Muscle of leg (tissue), 16 donors: ENCODE measurements at places on chromosomes 2 and 18. TPM values are rescaled to one million over a fixed set of nuclear protein-coding genes. Genes with fewer than 3 reads are reported as not detected.

ANKRD29 gene
- 4.0 TPM for total RNA-seq

TCF23 gene
- 0.35 TPM for total RNA-seq

CAPN14 gene
- 0.09 TPM for total RNA-seq

HOXD12 gene
- not detected for total RNA-seq

MAP3K19 gene
- total RNA-seq = not detected

ESPNL gene
- 2.9 TPM for total RNA-seq

ECEL1 gene
- total RNA-seq = 0.31 TPM

- no peaks in the 10 kb centered on the region for H3K36me3 ChIP-seq
- no peak overlapping the region for H3K27ac ChIP-seq
- H3K4me1 ChIP-seq = no peaks in the 10 kb centered on the region
- no peak overlapping the region for H3K4me3 ChIP-seq
- H3K27me3 ChIP-seq = no peaks in the 10 kb centered on the region
Observed at GRCh38 chr2:208608122-208608835, 201.7 kb downstream of the PTH2R start.

GRCh38 chr2:73050121-73050545 lies 21.4 kb downstream of the SFXN5 start:
- no peaks in the 10 kb centered on the region for H3K27me3 ChIP-seq
- H3K36me3 ChIP-seq = no peaks in the 10 kb centered on the region
- H3K27ac ChIP-seq = no peak overlapping the region
- H3K4me1 ChIP-seq = no peaks in the 10 kb centered on the region
- DNase-seq = no peak

- H3K4me3 ChIP-seq = no peak overlapping the region
- no peaks in the 10 kb centered on the region for H3K4me1 ChIP-seq
Observed at GRCh38 chr2:230907361-230908091, 17.5 kb downstream of the GPR55 start.

DNA sequence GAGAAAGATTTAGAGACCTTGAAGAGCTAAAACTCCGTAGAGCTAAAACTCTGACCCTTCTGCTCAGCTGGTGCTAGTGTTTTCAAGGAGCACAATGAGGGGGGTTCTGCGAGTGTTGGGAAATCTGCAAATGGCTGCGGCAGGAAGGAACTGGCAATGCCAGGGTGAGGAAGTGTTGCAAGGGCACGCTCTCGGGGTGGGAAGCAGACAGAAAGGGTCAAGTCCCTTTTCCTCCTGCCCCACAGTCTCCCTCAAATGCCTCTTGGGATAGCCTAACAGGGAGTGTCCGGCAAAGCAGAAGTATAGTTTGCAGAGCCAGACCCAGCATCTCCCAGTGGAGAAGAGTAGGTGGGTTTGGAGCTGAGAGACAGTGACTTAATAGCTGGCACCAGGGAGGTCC lies 60.5 kb downstream of the NCAPH start:
- peaks cover 3% of the 10 kb centered on the region for H3K27me3 ChIP-seq
- no peaks in the 10 kb centered on the region for H3K4me1 ChIP-seq

- no peak overlapping the region for H3K27ac ChIP-seq
- H3K27me3 ChIP-seq = no peaks in the 10 kb centered on the region
- H3K36me3 ChIP-seq = no peaks in the 10 kb centered on the region
- H3K4me1 ChIP-seq = no peaks in the 10 kb centered on the region
- no peak overlapping the region for H3K4me3 ChIP-seq
- no peak for DNase-seq
Observed at GRCh38 chr2:186559370-186559769, 30.5 kb upstream of the ITGAV start.

DNA sequence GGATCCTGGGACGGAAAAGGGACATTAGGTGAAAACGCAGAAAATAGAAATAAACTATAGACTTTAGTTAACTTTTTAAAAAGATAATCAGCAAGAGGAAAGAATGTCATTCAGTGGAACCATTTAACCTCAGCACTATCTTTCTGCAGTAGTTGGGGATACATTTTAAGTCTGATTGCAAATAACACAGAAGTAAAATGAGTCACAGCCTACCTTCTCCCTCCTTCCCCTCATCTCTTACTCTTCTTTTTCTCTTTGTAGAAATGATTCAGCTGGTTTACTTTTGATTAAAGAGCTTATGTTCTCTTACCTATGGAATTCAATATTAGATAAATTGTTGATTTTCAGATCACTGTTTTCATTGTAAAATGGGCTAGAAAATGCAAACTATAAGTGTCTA lies 171.2 kb downstream of the FAM210A start:
- H3K4me3 ChIP-seq = no peak overlapping the region
- H3K27ac ChIP-seq = no peak overlapping the region
- peaks cover 12% of the 10 kb centered on the region for H3K4me1 ChIP-seq
- peaks cover 3% of the 10 kb centered on the region for H3K27me3 ChIP-seq
- no peaks in the 10 kb centered on the region for H3K36me3 ChIP-seq

DNA sequence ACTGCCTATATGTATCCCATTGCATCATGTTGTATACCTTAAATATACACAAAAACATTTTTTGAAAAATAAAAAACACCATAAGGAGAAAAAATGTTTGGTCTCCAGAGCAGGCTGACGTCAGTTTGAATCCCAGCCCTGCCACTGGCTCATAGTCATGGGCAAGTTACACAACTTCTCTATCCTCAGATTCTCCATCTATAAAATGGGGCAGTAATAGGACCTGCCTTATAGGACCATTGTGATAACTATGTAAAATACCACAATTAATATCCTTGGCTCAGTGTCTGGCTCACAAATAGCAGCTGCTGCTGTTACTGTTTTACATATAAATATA lies 135.6 kb downstream of the SMAD7 start:
- no peak overlapping the region for H3K27ac ChIP-seq
- H3K4me3 ChIP-seq = no peak overlapping the region
- H3K27me3 ChIP-seq = no peaks in the 10 kb centered on the region
- H3K4me1 ChIP-seq = no peaks in the 10 kb centered on the region
- no peak for DNase-seq

DNA sequence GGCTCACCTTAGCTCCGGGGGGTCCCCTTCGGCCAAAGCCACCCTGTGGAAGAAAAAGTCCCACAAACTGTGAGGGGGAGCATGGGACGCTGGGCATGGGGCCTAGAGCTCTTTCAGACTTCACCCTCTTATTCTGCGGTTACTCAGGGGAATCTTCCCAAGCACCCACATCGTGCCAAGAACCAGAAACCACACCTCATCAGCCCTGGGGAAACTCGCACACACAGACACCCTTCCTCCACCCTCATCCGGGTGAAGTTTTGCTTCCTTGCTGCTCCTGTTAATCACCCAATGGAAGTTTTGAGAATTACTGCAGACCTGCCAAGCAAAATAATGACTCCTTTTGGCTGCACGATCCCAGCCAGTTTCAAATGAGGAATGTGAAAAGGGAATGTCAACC lies 59.1 kb downstream of the COL6A3 start:
- no peak overlapping the region for H3K4me3 ChIP-seq
- H3K4me1 ChIP-seq = peaks cover 33% of the 10 kb centered on the region
- peaks cover 50% of the 10 kb centered on the region for H3K36me3 ChIP-seq
- peak; percentile 57 for DNase-seq
- H3K27me3 ChIP-seq = no peaks in the 10 kb centered on the region

DNA sequence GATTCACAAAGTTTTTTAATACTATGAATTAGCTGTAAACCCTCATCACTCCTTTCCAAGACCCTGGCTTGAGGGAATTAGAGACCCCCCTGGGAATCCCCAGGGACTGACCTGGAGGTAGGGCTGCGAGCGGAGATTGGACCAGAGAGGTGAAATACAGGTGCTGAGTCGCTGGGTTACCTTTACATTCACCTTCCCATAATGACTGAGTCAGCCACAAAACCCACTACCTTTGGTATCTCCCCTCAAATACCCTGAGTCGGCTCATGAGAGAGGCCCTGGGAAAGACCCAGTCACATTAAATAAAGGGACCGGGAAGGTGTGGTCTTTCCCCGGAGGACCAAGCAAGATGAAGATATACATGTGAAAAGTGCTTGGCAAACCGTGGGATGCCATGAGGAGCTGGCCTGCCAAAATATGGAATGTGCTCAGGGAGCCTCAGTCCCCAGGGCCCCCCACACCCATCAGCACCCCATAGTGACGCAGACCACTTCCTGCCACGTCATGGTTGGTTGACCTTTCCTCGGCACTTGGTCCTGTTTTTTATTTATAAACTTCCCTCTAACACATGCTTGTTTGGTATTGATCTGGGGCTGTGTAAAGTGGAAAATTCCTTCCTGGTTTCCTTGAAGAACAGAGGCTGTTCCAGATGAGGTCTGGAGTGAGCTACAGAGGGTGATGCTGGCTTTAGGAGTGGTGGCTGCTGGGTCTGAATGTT lies 51.4 kb downstream of the IL1RL2 start:
- H3K27me3 ChIP-seq = no peaks in the 10 kb centered on the region
- H3K27ac ChIP-seq = no peak overlapping the region
